IMR-90 (cell line): ENCODE measurements at places on chromosomes 1 and 21. TPM values are rescaled to one million over a fixed set of nuclear protein-coding genes. Genes with fewer than 3 reads are reported as not detected.
A peak's percentile ranks its signal among the peaks of the same experiment; 100 is the strongest.

Gene ENAH
- total RNA-seq: 82.5 and 86.9 TPM in 2 replicates

GRCh38 chr21:38796424-38796823 lies 9.3 kb upstream of the ETS2 start:
- peak; percentile 56 for DNase-seq

GRCh38 chr1:26020330-26020768 lies 1.2 kb upstream of the EXTL1 start:
- DNase-seq: peak; percentile 58

DNA sequence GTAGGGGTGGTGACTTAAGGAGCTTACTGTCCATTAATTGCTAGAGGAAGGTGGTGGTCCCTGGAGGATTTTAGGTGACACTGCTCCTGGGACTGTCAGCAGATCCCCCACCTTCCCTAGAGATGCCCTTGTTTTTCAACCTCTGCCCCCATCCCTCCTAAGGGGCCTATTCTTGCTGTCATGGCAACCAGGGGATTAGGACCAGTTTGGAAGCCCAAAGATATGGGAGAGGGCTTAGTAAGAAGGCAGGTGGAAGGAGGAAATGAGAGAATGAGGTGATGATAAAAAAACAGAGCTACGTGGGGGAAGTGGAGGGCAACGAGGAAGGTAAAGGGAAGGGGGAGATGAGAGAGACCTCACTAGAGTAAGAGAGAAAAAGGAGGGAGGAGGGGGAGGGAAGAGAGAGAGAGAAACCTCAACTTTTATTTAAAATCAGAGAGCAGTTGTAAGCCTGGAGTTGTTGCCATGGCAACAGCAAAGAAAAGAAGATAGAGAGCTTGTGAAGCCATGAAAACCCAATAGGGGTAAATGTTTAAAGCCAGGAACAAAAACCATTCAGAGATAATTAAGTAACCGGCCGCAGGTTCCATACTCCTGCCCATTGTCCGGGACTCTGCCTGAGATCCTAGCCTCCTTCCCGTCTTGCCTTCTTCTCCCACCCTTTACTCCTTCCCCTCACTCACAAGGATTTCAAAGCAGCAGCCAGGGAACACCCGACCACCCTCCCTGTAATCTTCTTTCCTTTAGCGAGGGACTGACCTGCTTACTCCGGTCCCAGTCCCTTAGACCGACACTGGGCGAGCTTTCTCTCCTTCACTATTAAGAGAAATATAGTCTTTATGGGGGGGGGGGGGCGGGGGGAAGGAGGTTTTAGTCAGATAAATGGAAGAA lies 20.6 kb downstream of the KIRREL1 start:
- peak; percentile 56 for DNase-seq

- DNase-seq: no peak
Measured at GRCh38 chr21:40452548-40452947, 394.4 kb downstream of the DSCAM start.
